ENCODE measurements at places on chromosomes 4 and X.
A peak's percentile ranks its signal among the peaks of the same experiment; 100 is the strongest.

DNA sequence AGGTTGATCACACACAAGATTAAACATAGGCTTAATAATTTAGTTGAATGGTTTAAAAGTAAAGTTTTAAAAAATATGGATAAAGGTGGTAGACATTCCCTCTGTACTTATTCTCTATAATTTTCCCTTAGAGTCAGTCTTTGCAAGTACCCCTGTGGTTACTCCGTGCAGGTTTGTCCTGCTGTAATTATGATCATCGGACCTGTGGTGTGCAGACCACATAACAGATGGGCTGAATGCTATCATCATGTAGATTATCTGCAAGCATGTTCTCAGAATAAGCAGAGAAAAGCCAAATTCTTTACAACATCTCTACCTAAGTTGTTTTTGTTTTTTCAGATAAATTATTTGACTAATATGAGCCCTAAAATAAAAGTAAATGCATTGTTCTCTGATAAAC is 146.8 kb downstream of the FSTL5 start:
- no peak for DNase-seq

- DNase-seq: no peak
Measured at GRCh38 chr4:53089936-53090729, 228.0 kb downstream of the RASL11B start.

- DNase-seq: no peak
Measured at GRCh38 chr4:156773648-156774357, 197.8 kb downstream of the PDGFC start.

GRCh38 chrX:149286940-149287349 is 218.2 kb downstream of the IDS start:
- DNase-seq: peak; percentile 28

DNA sequence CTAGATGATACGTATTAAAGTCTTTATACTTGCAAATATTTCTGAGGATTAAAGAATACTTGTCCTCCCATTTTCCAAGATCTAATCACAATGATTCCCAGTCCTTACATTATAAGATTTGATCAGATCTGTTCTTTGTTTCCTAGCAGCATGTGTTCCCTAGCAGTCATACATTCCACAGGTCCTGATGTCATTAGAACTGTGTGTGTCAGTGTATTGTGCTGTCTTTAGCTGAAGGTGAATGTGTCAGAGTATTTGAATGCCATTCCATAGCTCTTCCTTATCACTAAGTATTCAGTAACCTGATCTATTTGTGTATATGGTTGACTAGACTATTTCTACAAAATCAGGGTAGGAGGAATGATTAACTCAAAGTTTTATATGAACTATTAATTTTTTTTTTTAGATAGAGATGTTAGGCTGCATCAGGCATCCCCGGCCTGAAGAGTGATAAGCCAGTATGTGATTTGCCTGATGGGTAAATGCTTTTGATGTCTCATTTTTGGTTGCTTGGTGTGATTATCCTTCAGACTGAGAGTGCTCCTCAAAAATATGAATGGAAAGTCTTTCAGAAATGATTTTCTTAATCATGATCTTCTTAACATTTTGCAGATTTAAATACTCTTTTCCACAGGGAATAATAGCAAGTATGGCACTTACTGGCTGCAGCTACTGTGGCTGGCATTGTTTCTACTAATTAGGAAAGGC is 4.4 kb downstream of the ADGRL3 start:
- DNase-seq: no peak

GRCh38 chr4:62644372-62644771 is 1444.2 kb downstream of the ADGRL3 start:
- DNase-seq: peak; percentile 18

DNA sequence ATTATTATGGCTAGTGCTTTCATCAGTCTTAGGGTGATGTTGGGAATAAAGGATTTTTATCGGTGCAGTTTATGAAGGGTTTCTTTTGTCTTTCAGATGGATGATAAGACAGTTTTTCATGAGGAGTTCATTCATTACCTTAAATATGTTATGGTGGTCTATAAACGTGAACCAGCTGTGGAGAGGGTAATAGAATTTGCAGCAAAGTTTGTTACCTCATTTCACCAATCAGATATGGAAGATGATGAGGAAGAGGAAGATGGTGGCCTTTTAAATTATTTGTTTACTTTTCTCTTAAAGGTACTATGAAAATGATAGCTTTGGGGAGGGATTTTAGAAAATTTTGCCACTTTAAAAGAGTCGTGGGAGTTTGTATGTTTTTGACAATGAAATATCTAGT is 1.3 kb downstream of the NCAPG start:
- DNase-seq: no peak

DNA sequence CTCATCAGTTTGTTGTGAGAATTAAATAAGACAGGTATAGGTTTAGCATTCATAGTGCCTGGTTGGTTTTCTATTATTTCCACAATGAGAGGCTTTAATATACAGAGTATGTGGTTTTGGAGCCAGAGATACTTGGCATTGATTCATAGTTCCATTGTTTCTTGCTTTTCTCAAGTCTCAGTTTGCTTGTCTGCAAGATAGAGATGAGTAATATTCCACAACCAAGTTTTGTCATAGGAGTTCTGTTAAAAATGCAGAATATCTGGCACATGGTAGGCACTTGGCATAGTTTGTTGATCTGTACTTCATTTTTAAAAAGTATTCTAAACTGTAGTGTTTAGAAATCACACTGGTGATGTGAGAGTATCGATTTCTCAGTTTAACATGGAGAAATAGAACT is 37.5 kb upstream of the EDA2R start:
- no peak for DNase-seq

- DNase-seq: peak; percentile 81
Measured at GRCh38 chr4:113049421-113050370, at the start of gene ANK2. ANK2 (plus strand) TSS chr4:113049653; CDS start chr4:113049729, 76 bp downstream.

DNA sequence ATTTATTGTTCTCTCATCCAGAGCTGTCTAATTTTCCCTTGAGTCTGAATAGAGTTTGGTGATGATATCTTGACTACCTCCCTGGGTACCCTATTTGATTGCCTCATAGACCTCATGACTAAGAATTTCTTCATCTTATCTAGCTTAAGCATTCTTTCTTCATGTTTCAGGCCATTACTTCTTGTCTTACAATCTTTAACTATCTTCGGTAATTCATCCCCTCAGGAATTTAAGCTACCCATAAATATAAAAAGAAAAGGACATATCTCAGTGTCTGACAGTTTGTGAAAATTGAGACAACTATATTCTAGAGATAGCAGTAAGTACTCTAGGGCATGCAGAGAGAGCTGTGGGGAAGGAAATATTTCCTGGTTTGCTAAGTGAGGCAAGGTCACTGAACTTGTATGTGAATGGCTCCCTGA is 466.1 kb upstream of the GRID2 start:
- no peak for DNase-seq

DNA sequence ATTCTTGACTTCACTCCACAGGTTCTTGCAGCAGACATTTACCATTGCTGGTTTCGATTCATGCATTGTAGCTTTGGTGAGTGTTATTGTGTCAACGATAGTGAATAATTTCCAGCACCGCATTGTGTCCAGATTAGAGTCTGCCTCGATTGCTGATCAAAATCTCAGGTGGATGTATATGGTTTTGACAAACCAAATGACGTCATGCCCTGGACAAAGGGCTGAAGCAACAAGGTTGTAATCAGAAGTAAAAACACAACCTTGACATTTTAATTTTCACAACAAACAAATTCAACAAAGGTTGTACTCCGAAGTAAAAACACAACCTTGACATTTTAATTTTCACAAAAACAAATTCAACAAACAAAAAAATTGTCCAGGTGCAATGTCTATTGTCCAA is 81.1 kb upstream of the WWC2 start:
- DNase-seq: no peak

DNA sequence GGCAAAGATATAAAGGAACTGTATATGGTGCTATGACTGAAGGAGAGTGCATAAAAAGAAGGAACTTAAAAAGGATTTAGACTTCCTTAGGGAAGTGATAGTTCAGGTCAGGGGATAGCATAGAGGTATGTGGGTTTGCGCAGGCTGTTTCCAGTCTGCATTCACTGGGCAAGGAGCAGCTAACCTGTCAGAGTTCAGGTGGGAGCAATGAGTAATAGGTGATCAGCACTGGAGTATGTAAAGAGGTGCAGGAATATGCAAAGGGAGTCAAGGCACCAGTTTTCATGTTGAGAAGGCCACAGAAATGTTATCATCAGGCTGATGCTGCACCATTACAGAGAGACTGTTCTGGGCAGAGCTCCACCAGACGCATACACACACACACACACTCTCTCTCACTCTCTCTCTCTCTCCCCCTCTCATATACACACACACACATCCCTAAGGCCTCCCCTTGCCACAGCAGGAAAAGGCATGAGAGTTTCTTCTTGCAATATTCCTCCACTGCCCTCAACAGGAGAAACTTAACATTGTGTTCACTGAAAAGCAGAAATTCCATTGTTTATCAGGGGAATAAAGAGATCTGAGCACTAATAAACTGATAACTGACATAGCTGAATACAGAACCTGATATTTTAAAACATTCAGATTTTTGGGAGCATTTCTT is 256.4 kb upstream of the GRID2 start:
- DNase-seq: no peak

GRCh38 chrX:153782313-153782712 is 1.5 kb downstream of the SRPK3 start:
- DNase-seq: peak; percentile 48

DNA sequence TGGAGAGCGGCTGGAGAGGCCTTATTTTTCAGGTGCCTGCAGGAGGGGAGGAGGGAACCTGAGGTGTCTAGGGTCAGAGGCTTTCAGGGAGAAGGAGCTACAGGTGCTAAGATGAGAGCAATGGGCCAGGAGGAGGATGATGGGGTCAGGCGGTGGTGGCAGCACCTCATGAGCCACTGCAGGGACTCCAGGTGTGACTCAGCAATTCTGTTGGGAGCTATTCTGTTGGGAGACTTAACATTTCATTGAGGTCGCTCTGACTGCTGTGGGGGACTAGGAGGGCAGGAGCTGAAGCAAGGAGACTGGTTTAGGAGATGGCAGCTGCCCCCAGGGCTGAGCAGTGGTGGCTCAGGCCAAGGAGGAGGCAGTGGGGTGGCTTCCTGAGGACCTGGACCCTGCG is 65.0 kb downstream of the CLDN34 start:
- DNase-seq: no peak

DNA sequence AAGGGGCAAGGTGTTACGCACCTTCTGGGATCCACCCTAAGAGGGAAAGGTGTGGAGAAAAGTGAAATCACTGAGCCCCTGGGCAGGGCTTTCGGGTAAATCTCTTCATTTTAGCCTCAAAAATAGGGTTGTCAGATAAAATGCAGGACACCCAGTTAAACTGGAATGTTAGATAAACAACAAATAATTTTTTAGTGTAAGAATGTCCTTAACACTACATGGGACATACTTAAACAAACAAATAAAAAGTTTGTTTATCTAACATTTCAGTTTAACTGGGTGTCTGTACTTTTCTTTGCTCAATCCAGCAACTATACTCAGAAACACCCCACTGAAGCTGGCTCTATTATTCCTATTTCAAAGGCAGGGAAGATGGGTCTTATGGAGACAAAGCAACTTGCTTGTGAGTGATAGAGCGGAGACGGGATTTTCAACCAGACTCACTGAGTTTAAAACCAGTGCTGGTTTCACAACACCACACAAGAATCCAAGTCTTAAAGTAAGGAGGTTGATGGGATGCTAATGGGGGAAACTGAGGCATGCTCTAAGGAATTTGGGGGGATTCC is 144.8 kb upstream of the RBPJ start:
- no peak for DNase-seq

DNA sequence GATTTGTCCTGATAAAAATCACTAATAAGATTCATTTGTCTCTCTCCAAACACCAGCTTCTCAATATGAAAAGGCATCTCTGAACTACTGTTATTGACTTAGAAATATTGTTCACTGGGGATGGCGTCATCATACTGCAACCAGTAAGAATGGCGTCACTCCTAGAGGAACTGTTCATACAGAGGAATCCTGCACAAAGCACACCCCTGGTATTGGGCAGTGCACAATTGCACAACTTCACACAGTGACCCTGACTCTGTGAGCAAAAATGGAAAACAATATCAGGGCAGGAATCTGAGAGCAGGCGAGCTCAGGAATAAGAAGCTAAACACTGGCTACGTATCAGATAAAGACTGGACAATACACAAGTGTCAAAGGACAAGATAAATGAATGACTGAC is 66.7 kb upstream of the PNPLA4 start:
- DNase-seq: no peak

DNA sequence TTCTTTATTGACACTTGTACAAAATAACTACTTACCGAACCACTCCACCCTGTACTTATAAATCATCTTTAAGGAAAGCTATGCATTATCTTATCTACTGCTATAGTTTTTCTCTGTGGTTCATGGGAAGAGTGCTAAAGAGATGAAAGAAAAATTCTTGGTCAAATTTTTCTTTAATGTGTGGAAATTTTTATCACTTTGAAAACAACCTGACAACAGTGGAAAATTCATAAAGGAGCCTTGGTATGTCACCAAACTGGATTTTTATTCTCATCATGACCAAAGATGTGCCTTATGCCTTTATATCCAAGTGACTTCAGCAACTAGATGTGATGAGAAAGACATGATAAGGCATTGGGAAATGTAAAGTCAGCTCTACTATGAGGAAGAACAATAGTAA is 67.2 kb upstream of the SPP1 start:
- no peak for DNase-seq

- DNase-seq: peak; percentile 90
Measured at GRCh38 chr4:56821381-56822243, at the start of gene SPINK2. SPINK2 (minus strand) TSS chr4:56821701; CDS start chr4:56821662, 39 bp downstream.

- DNase-seq: no peak
Measured at GRCh38 chr4:10734697-10735096, 50.1 kb upstream of the CLNK start.

- peak; percentile 19 for DNase-seq
Measured at GRCh38 chr4:13966231-13967195, 339.0 kb upstream of the BOD1L1 start.

GRCh38 chrX:71098302-71098701 is 2.7 kb downstream of the FOXO4 start:
- peak; percentile 41 for DNase-seq

DNA sequence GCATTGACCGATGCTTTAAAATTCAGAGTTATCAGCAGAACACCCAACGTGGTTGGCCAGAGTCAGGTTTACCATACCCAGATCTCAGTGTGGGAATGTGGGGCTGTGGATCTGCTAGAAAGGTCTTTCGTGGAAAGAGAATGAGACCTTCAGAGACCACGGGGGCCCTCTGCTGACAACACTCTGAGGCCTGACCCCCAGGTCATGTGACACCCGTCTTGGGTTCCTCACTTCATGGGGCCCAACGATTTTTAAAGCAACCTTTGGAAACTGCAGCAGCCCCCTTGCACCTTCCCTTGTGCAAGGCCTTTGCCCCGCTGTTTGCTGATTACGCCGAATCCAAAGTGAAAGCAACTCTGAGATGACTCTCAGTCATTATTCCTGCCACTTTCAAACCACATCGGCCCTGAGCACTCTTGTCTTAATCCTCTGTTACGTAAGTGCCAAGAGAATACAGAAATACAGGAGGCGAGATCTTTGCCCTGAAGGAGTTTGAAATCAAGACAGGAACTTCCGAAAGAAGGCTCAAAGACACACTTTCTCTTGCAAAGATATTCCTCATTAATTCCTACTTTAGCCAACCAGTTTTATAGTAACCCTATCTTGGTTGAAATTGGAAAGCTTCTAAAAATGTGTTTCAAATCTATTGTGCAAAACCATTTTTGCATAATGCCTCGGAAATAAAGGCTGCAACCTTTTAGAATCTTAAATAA is 88.3 kb downstream of the EVC2 start:
- no peak for DNase-seq
